ENCODE measurements at places on chromosomes 13 and 19.

GRCh38 chr13:45331123-45331619, 9.8 kb downstream of the TPT1 start:
- no peak for DNase-seq

DNA sequence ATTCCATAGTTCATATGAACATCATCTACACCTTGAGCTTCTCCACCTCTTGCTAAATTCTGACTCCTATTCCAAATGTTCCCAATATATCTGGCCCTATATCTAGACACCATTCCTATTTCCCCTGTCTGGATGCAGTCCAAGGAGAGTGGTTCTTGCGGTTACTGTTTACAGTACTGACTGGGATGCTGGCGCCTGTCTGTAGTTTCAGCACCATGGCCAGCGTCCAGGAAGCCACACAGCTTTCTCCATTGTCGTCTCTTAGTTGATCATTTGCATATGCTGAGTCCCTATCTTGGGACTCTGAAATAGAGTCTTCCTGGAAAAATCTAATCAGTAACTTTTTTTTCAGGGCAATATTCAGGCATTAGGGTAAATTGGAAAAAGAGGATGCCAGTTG, 14.9 kb downstream of the LAIR2 start:
- DNase-seq: no peak

DNA sequence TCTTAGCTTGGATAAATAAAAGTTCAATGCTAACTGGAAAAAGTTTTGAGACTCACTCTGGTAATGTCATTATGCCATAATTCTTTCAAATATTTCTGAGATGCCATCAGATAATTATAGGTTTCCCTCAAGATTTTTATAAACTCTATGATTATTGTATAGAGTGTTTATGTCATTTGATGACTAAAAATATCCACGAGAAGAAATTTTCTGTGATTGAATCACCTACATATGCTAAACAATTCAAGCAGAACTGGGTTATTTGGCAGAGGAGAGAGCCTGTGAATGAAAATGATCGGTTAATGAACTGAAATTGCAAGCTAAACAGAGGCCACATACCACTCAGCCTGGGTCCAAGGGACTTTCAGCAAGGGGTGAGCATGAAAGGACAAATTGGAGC, 92.6 kb upstream of the TSC22D1 start:
- DNase-seq: no peak

DNA sequence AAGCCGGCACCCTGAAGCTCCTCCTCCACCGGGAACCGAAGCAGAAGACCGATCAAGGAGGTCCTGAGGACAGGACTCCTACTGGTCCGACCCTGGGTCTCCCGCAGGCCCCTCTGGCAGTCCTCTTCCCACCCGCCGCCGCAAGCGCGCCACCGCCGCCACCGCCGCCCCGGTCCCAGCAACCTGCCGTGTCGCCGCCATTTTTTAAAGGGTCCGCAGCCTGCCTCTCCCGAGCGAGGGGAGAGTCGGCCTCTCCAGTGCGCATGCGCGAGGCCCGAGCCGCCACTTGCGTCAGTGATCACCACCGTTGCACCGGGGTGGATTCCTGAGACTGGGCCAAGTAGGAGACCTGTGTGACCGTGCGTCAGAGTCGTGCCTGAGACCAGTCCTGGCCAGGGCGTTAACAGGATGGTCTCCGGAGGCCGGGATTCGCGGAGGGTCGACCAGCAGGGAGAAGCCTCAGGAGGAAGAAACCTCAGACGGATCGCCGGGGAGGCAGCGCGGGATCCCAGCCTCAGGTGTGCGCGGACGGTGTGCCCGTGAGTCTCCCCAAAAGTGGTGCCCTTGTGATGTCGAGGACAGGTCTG, 51.6 kb downstream of the ZNF146 start:
- peak; percentile 33 for DNase-seq

Data from NCI-H2227 treated with DMSO at 0.1 percent for 48 hours (cell line).